ENCODE measurements at places on chromosomes 13 and 19. TPM values are rescaled to one million over a fixed set of nuclear protein-coding genes. Genes with fewer than 3 reads are reported as not detected.
A peak's percentile ranks its signal among the peaks of the same experiment; 100 is the strongest.

ZNF135 gene
- 4.3 TPM for total RNA-seq

PLK5 gene
- total RNA-seq, result not detected

DNA sequence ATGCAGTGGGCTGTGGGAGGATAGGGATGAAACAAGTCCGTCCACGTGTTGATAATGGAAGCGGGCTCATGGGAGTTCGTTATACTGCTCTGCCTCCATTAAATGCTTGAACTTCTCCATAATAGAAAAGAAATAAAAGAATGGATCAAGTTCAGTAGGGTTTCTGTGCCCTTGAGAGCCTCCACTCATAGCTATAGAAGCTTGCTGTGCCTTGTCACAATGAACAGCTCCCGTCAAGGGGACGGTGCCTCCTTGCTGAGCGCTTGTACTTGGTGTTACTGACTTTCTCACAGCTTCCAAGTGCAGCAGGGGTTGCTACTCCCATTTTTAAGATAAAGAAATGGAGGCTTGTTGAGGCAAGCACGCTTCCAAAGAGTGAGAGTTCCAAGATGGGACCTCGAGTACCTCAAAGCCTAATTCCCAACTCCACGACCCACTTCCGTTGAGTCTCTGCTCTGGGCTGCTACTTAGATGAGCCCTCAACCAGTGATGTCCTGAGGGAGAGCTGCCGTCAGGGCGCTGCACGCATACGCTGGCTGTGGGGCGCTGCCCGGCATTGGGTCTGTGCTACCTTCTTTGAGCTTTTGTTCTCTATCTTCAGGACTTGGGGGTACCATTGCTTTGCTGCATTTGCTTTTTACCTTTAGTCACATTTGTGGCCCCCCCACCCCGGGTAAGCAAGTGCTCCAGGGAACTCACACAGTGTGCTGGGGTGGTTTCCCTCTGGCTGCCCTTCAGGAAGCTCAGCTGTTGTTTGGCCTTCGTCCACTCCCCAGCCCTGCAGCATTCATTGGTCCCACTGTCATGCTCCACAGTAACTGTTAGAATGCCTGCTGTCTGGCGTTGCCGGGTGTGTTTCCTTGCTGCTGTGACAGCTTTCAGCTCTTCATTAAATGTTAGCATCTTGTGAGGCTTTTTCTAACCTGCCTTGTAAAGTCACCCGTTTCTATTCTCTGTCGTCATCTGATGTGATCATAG, 9.5 kb downstream of the SNRNP70 start:
- peak; percentile 28 for DNase-seq

- DNase-seq, result no peak
These were observed 32.9 kb upstream of the OXGR1 start for GRCh38 chr13:97027162-97027554.

GRCh38 chr13:39201180-39201579, 162.9 kb downstream of the NHLRC3 start:
- no peak for DNase-seq

DNA sequence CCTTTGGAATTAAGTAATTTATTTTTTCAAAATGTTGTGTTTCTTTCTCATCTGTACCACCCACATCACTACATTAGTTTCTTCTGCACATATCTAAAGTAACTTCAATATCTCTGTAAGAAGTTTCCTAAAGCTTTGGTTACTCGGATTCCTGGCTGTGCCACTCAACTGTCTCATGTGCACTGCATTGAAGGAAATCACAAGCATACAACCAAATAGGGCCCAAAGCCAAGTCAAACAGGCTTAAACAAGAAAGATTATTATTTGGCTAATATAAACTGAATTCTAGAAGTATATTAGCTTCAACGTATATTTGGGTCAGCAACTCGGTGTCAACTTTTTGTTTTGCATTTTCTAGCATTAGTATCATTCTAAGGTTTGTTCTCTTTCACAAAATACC, 1647.6 kb upstream of the SPRY2 start:
- DNase-seq, result no peak

DNA sequence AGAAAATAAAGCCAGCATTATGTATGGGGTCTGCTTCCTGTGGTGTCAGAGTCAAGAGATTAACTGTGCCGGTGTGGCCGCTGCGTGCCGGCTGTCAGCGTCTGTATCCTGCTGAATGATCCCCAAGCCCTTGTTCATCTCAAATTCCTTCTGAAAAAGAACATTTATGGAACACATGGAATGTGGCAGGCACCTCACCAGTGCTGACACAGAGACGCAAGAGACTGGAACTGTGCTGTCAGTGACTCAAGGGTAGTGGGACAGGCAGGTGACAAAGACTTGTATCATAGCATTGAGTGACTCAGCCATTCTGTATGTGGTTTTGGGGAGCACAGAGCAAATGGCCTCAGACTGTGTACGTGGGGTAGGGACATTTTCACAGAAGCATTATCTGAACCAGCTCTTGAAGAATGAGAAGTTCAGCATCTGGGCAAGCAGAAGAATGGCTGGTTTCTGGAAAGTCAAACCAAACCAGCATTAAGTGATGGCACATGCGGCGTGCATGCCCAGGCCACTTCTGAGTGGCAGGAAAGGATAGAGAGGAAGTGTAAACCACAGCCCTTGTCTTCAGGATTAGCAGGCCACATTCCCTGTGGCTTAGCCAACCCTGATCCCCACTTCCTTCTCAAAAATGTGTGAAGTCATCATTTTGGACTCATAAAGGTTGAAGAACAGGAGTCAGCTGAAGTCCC, 54.0 kb upstream of the IRS2 start:
- DNase-seq, result peak; percentile 22

GRCh38 chr13:99484473-99484872, 16.8 kb upstream of the TM9SF2 start:
- DNase-seq, result peak; percentile 70

DNA sequence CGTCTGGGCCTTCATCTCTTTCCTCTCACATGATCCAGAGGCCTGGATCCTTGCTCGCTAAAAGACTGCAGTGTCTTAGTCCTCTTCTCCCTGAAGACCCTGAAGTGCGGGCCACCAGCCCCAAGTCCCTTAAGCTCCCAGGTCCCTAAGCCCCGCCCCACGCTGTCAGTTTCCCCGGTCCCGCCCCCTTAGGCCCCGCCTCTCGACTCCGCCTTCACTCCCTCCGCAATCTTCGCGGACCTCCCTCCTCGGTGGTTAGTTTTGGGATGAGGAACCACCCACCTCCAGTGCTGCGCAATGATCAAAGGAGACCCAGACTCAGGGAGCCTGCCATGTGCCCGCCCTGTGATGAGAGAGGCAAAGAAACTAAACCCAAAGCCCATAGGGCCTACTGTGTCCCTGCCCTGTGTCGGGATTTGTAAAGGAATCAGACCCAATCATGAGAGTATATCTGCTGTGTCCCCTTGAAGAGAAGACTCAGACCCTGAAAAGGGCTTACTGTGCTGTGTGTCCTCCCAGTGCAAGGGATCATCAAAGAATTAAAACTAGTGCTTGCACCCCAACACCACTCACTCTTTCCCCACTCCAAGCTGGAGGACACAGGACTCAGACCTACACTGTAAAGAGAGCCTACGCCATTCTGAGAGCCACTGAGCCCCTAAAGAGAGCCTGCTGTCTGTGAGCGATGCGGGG, 3.0 kb upstream of the COX6B1 start:
- DNase-seq, result peak; percentile 49

DNA sequence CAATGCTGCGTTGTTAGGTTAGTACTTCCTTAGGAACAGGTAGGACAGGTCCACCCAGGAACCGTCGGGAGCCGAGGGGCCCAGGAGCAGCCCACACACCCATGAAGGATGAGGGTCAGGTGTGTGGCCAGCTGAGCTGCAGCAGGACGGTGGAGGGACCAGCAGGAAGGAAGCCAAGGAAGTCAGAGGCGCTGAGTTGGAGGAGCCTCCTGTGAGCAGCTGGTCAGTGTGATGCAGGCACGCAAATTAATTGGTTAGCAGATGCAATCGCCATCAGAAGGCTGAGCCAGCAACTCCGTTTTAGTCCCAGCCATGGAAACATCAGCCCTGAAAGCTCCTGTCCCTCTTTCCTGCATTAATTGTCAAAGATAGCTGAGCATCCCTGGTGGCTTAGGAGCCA, 114.9 kb upstream of the SOX1 start:
- DNase-seq, result no peak

- peak; percentile 41 for DNase-seq
These were observed 76.2 kb upstream of the IRS2 start for GRCh38 chr13:109862627-109863026.

GRCh38 chr19:2578901-2579677, 103.2 kb downstream of the GADD45B start:
- DNase-seq, result peak; percentile 93
